ENCODE measurements at places on chromosomes 1 and 21.

DNA sequence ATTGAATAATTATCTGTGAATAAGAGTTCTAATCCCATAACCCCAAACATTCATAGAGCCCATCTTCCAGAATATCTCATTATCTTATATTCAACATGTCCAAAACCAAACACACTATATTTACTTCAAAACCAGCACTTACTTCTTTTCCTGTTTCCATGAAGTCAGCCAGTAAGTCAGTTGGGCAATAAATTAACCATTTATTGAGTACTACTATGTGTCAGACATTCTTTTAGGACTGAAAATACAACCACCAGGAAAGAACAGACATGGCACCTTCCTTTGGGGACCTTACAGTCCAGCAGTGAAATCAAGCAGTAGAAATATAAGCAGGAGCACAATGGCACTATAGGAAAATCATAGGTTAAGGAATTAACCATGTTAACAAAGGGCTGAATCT, 8.8 kb downstream of the AK5 start:
- no peak for DNase-seq

- no peak for DNase-seq
Measured at GRCh38 chr1:204478921-204479320, 15.7 kb downstream of the PIK3C2B start.

GRCh38 chr1:37868466-37868865, 9.1 kb upstream of the MTF1 start:
- no peak for DNase-seq

- no peak for DNase-seq
Measured at GRCh38 chr1:44251989-44252671, 38.9 kb downstream of the DMAP1 start.

DNA sequence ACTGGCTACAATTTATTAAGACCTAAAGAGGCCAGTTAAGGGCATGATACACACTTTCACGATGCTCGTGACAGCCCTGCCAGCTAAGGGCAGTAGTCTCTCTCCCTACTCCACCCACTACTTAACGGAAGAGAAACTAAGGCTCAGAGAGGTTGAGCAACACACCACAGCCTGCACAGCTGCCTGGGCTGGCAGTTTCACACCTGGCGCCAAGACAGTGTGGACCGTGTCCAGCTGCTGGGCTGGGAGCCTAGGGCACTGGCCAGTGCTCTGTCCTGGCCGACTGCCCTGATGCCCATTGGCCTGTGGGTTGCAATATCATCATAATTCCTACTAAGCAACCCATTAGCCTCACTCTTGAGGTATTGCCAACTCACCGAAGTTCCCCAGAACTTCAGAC, 27.6 kb downstream of the TENT5C start:
- DNase-seq, result no peak

GRCh38 chr21:32364796-32365195, 28.0 kb downstream of the URB1 start:
- peak; percentile 56 for DNase-seq

- DNase-seq, result no peak
Measured at GRCh38 chr1:151948506-151948905, 39.2 kb upstream of the THEM4 start.

DNA sequence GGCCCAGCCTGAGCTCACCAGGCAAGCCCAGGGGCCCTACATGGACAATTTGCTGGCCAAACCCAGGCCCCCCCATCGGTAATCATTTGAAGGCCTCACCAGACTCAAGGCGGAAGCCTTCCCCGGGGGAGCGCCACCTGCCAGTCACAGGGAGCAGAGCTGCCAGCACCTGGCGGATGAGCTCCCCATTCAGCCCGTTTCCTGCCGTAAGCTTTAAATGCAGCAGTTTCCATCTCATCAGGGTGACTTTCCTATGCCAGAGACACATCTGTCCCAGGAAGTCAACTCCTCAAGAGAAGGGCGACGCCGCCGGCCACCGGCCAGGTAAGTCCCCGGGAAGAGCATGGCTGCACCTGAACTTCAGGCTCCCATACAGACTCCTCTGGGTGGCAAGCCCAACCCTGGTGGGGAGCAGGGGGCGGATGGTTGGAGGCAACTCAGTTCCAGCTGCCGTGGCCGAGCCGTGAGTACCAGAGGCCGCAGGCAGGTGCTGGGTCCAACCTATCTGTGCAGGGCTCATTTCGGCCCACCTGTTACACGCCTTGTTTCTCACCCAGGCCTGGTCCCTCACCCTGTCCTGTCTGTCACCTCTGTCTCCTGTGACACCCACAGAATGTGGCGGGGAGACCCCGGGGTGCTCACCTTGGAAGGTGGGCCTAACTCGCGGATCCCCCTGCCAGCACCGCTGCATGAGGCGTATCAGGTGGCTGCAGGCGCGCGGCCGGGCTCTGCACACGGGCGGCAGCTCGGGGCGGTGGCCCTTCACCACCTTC, 20.7 kb downstream of the RIPK4 start:
- no peak for DNase-seq

GRCh38 chr1:190138266-190138665, 339.4 kb downstream of the BRINP3 start:
- no peak for DNase-seq

DNA sequence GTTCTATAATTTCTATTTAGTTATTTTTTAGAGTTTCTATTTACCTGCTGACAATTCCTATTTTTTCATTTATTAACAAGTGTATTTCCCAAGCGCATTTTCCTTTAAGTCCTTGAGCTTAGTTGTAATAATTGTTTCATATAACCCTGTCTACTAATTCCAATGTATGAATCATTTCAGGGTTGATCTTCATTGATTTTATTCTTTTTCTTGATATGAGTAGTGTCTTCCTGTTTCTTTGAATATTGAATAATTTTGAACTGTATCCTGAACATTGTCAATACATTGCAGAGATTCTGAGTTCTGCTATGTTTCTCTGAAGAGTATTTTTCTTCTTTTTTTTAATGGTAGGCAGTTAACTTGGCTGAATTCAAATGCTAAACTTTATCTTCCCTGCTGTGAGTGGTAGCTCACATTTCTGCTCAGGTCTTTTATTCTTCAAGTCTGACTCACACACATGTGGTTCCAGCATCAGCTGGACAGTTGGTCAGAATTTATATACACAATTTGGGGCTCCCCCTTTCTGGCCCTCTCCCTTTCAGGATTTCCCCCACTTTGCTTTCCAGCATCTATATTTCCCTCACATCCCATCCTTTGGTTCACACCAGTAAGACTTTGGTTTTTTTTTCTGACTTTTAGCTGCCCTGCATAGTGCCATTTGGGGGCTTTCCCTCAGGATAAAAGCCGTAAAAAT, 54.4 kb upstream of the WDR26 start:
- peak; percentile 82 for DNase-seq

DNA sequence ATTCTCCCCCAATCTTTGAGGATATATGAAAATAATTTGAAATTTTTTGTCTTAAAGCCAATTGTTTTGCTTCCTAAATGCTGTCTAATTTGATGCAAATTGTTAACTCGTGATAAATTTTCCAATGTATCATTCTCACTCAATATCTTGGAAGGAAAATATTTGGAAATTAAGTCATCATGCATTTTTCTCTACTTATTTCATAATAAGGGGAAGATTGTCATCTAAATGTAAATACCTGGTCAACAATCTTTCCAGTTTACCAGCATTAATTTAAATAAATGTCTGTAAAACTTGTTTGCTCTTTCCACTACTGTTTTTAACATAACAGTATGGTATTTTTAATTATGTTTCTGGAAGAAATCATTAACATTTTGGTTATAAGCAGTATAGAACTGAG, 78.3 kb upstream of the KCTD3 start:
- DNase-seq, result no peak

GRCh38 chr1:53811414-53811851, 26.7 kb downstream of the NDC1 start:
- peak; percentile 17 for DNase-seq

DNA sequence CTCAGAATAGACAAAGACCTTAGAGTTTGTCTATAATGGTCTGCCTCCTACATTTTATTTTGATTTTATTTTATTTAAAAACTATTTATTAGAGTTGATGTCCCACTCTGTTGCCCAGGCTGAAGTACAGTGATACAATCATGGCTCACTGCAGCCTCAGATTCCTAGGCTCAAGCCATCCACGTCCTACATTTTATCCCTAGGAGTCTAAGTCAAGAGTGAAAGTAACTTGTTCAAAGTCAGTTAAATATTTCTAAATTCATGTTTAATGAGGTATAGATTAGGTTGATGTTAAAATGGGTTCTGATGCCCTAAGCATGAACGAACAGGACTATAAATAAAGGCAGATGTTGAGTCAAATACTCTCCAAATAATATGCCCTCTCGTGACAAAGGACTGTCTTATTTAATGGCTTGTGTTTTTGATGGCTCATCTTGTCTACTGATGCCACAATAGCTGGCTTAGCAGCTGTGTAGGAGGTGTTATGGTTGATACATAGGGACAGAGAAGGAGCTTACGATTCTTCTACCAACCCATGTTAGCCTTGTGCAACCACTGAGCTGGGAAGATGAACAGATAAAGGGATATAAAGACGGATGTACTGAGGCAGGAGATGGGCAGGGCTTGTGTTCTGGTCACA, 66.0 kb upstream of the CR1L start:
- no peak for DNase-seq

DNA sequence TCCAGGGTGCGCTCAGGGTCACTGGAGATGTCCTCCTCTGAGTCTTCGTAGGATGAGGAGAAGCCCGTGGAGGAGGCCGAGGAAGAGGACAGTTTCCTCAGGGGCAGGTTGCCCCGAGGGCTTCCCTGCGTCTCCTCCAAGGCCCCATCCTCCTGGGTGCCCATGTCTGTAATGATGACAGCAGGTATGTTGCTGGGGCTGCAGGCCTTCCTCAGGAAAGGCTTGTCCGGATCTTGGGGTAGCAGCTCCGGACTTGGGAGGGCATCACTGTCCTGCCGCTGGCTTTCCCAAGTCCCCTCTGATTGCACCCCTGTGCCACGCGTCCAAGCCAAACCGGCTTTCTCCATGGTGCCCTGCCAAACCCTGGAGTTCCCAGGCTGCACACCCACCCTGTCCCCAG, 3.5 kb downstream of the ITPKB start:
- DNase-seq, result no peak

DNA sequence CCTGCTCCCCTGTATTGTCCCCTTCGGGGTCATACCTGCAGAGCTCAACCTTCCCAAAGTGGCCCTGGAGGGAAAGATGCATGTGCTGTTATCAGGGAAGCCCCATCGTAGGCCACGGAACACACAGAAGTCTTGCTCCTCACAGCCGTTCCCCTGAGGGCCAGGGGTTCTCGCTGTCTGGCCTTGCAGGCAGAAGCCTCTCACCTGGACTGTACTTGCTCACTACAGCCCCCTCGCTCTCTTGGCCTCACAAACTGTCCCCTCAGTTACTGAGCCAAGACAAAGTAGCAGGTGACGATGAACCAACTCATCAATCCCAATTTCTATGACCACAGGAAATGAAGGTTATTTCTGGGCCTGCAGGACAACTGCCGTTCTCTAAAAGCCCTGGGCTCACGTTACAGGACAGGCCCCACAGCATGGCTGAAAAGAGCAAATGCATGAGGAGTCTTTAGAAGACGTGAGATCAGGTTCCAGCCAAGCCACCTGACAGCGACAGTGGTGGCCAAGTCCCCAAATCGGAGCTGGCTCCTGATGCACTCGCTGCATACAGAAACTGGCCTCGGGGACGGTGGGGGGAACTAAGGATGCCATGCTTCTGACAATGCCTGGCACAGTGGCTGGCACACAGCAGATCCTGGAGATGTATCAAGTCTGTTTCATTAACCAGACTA, 95.0 kb downstream of the RAVER2 start:
- no peak for DNase-seq

GRCh38 chr1:237041795-237042525, at the start of gene RYR2:
Gene RYR2 (plus strand): TSS chr1:237042184. CDS start chr1:237042522, 338 bp downstream.
- DNase-seq, result peak; percentile 40

DNA sequence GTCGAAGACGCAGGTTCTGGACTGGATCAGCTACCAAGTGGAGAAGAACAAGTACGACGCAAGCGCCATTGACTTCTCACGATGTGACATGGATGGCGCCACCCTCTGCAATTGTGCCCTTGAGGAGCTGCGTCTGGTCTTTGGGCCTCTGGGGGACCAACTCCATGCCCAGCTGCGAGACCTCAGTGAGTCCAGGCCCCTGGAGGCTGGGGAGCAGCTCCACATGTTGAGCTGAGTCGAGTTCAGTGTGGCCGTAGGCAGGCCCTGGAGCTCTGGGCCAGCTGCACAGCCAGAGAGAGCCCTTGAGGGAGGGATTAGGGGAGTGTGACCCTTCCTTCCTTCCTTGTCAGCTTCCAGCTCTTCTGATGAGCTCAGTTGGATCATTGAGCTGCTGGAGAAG, 1.6 kb downstream of the ELF3 start:
- DNase-seq, result no peak

- no peak for DNase-seq
Measured at GRCh38 chr1:220970311-220970710, 91.1 kb downstream of the HLX start.

- peak; percentile 85 for DNase-seq
Measured at GRCh38 chr1:192951691-192952460, 107.3 kb downstream of the UCHL5 start.

All from choroid plexus epithelial cell (primary cell).